NCI-H187 treated with DMSO at 0.1 percent for 48 hours (cell line): ENCODE measurements at places on chromosomes 2 and 18.

GRCh38 chr2:148968776-148969319 lies 69.7 kb upstream of the LYPD6B start:
- DNase-seq, result no peak

DNA sequence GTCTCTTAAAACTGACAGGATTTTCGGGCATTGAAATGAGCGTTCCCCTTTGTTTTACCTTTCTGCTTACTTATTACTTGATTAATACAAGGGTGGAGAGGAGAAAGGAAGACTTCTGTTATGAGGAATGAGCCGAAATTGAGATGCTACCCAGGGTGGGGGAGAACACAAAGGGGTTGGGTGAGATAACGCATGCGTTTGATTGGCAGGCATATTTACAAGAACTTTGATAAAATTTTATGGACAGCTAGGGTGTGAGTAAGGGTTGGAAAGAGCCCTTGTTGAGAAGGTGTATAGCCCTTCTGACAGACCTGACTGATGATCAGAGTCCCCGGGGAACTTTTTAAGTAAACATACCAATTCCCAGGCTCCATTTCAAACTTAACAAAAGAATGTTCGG lies 1.8 kb downstream of the RNF138 start:
- no peak for DNase-seq

GRCh38 chr2:146917431-146918042 lies 927.3 kb upstream of the ACVR2A start:
- DNase-seq, result no peak

- DNase-seq, result peak; percentile 73
Measured at GRCh38 chr2:48851161-48851560, 95.6 kb upstream of the LHCGR start.

GRCh38 chr2:231640641-231641111 lies 48.0 kb downstream of the TEX44 start:
- no peak for DNase-seq

GRCh38 chr2:65818873-65819451 lies 386.6 kb upstream of the SPRED2 start:
- DNase-seq, result no peak

DNA sequence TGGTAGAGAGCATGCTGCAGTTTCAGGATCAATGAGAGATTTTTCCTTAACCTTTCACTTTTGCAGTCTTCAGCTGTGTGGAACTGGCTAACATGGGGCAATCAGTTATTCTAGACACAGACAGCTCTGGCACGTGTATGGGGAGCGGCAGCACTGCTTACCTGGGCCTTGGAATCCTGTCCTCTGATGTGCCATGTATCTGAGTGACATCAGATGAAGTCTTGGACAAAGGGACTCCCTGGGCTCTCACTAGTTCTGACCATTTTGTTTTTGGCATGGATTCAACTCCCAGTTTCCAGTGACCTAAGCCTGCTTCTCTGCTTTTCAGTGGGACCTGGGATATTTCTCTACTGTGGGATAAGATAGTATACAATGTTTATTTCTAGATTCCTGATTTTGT lies 54.3 kb downstream of the RNF144A start:
- no peak for DNase-seq

GRCh38 chr2:197149546-197149945 lies 161.0 kb downstream of the ANKRD44 start:
- DNase-seq, result no peak

DNA sequence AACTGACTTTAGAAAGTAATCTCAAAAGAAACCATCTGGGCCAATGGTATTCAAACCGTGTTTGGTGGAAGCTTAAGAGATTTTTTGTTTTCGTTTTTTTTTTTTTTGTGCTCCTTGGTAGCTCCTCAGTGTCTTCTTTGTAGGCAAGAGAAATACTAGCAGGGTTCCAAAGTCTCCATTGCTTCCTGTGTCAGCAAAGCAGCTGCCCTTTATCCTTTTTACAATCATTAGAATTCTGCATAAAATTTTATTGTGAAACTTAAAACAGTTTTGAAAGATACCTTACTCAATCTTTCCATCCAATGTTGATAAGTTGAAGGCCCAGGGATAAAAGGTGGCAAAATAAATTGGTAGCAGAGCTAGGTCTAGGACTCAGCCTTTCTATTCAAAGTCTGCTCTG lies 479 bp downstream of the IL1F10 start:
- DNase-seq, result no peak

- no peak for DNase-seq
Measured at GRCh38 chr2:198102856-198103255, 298.5 kb downstream of the PLCL1 start.
